Type B pancreatic cell (in vitro differentiated cells): ENCODE measurements at places on chromosomes 1 and 21.

DNA sequence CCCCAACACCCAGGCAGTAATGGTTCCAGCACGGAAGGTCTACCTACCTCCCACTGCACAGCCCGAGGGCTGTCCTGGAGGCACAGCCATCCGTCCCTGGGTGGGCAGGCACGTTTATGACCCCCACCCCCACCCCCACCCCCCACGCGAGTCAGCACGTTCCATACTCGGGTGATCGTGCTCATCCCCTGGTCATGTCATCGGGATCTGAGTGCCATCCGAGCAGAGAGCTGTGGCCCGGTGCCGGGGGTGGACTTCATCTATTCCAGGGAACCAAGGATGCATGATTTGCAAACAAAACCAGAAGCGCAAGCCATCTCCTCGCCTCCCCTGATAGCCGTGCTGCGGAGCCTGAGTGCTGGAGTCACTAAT is 1.1 kb downstream of the TSPEAR start:
- peak; percentile 48 for DNase-seq

- no peak for DNase-seq
Measured at GRCh38 chr1:3264456-3264855, 190.0 kb upstream of the ARHGEF16 start.

- no peak for DNase-seq
Measured at GRCh38 chr21:23612210-23612609, 1995.1 kb downstream of the MRPL39 start.

DNA sequence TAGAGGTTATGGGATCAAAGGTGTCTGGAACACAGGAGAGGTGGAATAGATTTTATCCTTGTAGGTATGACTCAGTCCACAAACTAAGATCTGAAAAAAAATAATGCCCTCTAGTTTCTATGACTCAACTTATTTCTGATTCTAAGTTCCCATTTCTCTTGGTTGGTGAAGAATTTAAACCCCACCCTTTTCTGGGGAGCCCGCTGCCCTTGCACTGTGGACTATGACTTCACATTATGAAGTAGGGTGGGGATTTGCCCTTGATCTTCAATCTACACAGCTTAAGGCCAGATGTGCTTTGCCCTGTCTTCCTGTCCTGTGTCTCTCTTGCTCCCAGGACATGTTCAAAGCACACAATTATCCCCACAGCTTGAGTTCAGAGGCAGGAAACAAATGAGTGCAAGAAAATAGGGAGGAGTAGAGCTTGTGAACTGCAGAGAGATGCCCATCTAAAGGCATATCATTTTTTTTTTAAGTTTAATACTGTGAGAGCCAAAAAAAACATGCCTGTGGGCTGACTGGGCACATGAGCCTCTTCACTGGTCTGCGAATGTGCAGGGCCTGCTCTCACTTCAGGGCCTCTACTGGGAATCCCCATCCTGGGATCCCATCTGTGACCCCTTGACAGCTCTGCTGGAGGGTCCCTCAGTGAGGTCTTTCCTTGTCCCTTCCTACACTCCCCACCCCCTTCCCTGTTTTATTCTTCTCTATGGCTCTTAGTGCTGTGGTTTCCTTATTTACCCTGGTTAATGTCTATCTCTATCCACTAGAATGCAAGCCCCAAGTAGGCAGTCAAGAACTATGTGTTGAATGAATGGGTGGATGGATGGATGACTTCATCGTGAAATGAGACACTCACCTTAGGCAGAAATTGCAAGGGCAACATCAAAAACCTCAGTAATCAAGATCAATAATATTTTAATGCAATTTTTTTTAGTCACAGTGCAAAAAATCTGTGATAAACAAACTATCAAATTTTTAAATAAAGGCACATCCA is 61.5 kb downstream of the CD58 start:
- no peak for DNase-seq

DNA sequence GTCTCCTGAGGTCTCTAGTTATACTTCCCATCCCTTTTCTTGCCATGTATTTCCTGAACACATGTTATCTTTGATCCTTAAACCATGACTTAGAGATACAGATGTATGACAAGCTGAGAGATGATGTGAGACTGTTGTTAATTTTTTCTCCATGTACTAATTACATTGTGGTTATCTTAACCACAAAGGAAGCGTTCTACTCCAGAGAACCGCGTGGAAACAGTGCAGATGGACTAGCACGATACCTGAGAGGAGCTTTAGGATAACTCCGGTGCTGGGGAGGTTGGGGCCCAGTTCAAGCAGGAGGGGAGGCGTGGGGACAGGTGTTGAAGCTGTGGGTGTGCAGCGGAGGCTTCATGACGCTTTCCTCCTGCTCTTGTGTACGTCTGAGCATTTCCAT is 17.5 kb downstream of the PDE9A start:
- DNase-seq, result no peak

- DNase-seq, result no peak
Measured at GRCh38 chr21:36695671-36696389, 3.1 kb upstream of the SIM2 start.

- no peak for DNase-seq
Measured at GRCh38 chr1:152000964-152001630, 7.4 kb upstream of the S100A10 start.

- DNase-seq, result no peak
Measured at GRCh38 chr1:228777236-228777635, 42.0 kb downstream of the RHOU start.

DNA sequence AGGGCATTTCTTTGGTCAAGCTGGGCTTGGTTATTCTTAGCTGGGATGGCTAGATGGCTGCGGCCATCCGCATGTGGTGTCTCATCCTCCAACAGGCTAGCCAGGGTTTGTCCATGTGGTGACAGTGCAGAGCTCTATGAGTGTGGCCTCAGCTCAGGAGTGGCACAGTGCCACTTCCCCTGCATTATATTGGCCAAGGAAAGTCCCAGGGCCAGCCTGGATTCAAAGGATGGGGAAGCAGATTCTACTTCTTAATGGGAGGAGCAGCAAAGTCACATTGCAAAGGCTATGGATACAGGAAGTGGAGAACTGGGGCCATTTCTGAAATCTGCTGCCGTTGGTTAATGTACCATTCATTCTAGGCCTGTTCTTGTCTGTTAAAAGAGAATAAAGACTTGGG is 34.4 kb downstream of the STUM start:
- DNase-seq, result no peak

- DNase-seq, result no peak
Measured at GRCh38 chr1:100671601-100672000, 47.9 kb upstream of the VCAM1 start.

DNA sequence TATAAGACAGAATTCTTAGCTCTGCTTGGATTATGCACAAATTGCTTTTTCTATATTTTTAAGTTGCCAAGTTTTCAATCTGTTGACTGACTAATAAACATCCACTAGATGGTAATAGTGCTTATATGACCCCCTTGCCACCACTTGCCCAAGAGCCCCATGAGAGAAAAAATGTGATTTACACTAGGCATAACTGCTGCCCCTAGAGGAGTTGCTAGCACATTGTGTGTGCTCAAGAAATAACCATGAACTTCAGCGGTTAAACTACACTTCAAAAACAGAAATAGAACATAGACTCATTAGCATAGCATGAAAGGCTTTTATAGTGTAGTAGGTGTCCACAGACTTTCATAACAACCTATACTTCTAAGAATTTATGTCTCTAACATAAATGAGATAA is 61.4 kb downstream of the BRINP3 start:
- no peak for DNase-seq

DNA sequence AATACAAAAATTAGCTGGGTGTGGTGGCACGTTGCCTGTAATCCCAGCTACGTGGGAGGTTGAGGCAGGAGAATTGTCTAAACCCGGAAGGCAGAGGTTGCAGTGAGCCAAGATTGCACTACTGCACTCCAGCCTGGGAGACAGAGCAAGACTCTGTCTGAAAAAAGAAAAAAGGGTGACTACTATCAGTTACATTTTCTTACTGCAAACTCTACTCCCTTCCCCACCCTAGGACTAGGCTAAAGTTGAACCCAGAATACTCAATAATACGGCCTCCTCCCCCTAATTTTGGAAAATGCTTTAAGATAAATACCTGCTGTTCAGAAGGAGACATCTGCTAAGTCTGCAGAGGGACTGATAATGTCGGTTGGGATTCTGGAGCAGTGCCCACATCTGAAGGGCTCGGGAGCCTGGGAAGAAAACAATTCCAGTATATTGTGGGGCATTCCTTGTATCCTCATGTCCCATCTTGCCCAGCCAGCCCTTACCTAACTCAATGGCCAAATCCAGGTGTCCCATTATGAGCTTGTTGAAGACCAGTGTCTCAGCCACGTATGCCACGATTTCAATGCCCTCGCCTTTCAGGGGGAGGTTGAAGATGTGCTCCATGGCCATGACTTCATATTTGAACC is 89.7 kb downstream of the ADCY10 start:
- DNase-seq, result no peak

- no peak for DNase-seq
Measured at GRCh38 chr1:206545351-206545750, 38.0 kb downstream of the RASSF5 start.

DNA sequence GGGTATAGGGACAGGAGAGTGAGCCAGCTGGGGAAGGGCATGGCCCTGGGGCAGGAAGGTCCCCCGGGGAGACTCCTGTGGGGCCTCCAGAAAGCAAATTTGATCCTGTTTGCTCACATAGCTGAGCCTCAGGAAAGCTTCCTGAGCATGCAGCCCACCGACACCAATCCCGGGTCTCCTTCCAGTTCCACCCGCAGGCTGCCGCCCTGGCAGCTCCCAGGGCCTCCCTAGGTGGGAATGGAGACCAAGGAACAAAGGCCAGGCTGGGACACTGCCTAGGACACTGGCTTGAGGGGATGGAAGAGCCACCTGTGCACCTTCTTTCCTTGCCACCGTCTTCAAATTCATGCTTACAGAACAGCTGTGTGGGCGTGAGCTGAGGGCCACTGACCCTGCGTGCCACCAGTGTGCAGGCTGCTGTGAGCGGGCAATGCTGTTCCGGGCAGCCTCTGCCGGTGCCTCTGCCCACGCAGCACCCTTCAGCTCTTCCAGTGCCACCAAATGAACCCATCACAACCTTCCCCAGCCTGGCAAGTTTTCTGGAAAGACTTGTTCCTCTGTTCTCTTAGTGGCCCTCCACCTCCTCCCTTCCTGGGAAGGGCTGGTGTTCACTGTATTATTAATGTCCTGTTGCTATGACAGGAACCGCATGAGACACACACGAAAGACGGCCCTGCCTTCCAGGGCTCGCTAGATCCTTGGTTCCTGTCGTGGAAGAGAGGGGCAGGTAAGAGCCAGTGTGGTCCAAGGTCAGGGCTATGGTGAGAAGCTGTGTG is 53.6 kb downstream of the ACBD3 start:
- DNase-seq, result no peak

DNA sequence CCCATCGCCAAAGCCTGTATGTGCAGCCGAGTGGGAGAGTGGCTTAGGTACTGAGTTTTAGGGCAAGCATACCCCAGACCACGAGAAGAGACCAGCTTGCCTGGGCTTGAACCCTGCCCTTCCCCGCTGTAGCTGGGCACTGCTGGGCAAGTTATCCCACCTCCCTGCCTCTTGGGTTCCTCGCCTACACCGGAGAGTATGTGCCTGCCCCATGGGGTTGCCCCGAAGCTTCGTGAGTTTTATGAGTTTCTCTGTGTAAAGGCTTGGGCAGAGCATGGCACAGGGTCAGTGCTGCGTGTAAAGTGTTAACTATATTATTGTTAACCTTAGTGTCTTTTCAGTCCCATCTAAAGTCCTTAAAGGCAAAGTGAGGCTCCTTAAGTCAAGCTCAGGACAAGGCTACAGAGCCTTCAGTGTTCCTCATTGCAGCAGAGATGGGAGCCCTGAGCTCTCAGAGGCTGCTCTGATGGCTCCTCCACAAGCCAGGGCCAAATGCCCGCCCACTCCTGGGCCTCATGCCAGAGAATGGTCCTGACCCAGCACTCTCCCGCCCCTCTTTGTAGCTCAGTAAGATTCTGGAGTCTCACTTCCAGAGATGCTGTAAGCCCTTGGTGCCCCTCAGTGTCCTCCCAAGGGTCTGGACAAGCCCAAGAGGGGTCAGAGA is 37.0 kb upstream of the KCNA10 start:
- DNase-seq, result peak; percentile 53

GRCh38 chr1:85865213-85865612 is 157.0 kb upstream of the ZNHIT6 start:
- DNase-seq, result no peak

DNA sequence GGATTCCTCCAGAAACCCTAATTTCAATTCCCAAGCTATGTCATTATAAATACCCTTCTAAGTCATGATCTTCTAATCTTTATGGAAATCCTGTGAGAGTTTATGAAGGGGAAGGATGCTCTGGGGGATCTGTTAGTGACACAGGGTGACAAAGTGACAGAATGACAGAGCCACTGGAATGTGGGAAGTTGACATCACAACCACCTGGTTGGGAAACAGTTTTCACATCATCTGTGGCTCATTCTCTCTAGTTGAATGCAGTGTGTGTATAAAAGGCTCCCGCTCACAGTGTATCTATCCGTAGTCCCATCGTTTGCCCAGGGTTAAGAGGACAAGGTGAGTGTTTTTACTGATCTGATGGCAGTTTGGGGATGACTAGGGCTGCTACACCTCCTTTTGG is at the start of gene LCE7A:
Gene LCE7A, plus strand, starts transcription at position 301 of the 400 bp plus-strand sequence. CDS start 702 bp downstream, outside the sequence.
- no peak for DNase-seq

- DNase-seq, result no peak
Measured at GRCh38 chr1:236568285-236568894, 35.9 kb downstream of the HEATR1 start.

GRCh38 chr1:61419657-61420056 is 305.3 kb downstream of the TM2D1 start:
- DNase-seq, result no peak

GRCh38 chr1:224373008-224373590 is 16.4 kb downstream of the CNIH4 start:
- DNase-seq, result no peak

GRCh38 chr21:32782698-32783097 is 11.1 kb upstream of the PAXBP1 start:
- no peak for DNase-seq

GRCh38 chr21:29384683-29385359 is 86.1 kb downstream of the BACH1 start:
- DNase-seq, result no peak

DNA sequence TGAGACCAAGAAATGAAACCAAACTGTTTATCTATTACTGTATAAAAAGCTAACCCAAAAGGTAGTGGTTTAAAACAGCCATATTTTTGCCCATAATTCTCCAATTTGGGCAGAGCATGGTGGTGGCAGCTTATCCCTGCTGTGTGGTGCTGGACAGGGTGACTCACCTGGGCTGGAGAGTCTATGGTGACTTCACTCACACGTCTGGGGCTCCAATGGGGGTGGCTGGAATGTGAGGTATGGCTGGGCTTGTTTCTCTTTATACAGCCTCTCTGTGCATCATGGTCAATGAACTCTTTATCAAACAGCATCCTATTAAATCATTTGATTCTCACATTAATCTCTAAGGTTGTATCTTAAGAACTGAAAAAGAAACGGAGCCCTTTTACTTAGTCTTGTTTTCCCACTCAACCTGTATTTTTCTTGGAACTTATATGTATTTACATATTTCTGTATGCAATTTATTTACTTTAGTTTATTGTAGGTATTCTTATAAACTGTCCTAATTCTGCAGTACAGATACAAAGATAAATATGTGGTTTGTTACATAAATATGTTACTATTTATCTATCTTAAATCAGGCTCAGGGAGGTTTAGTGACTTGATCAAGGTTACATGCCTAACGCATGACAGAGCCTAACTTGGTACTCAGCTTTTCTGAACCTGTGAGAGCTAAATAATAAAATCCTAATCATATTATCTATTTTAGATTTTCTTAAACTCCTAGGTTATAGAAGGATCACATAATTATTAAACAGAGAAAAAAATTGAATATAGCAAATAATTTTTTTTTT is 37.5 kb upstream of the WLS start:
- no peak for DNase-seq

- DNase-seq, result no peak
Measured at GRCh38 chr1:30378991-30379581, 344.3 kb downstream of the MATN1 start.

- DNase-seq, result no peak
Measured at GRCh38 chr1:23079025-23079424, 59.8 kb downstream of the KDM1A start.
